ENCODE measurements at places on chromosomes 3 and 15. TPM values are rescaled to one million over a fixed set of nuclear protein-coding genes. Genes with fewer than 3 reads are reported as not detected.
A peak's percentile ranks its signal among the peaks of the same experiment; 100 is the strongest.

DNA sequence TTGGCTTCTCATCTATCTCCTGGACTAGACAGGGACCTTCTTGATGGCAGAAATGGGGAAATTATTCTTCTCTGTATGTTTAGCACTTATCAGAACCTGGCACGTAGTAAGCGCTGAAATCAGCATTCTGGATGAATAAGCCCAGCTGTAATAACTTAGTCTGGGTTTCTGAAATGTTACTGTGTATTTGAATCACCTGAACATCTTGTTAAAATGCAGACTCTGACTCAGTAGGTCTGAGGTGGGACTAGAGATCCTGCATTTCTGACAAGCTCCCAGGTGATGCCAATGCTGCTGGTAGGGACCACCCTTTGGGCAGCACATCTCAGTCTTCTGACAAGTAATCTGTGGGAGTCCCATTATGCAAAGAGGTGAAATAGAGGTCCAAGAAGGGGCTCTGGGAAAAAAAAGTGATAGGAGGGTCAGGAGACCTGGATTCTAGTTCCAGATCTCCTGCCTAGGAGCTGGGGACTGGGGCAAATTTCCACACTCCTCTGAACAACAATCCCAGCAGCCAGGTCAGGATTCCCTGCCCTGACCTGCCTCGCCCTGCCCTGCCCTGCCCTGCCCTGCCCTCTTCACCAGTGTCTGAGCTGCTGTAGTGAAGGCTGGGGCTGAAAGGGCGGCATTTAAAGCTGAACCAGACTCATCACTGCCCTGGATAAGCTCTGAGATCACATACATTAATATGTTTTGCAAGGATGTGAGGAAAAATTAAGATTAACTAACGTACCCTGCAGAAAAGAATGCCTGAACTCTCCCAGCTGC is 17.2 kb upstream of the SLC6A11 start:
- no peak overlapping the region for H3K4me3 ChIP-seq
- no peaks in the 10 kb centered on the region for H3K4me1 ChIP-seq
- no peak overlapping the region for H3K27ac ChIP-seq
- DNase-seq, result no peak
- peaks cover 4% of the 10 kb centered on the region for H3K27me3 ChIP-seq
- H3K36me3 ChIP-seq, result no peaks in the 10 kb centered on the region

Gene HRG
- 0.46 TPM for total RNA-seq

DNA sequence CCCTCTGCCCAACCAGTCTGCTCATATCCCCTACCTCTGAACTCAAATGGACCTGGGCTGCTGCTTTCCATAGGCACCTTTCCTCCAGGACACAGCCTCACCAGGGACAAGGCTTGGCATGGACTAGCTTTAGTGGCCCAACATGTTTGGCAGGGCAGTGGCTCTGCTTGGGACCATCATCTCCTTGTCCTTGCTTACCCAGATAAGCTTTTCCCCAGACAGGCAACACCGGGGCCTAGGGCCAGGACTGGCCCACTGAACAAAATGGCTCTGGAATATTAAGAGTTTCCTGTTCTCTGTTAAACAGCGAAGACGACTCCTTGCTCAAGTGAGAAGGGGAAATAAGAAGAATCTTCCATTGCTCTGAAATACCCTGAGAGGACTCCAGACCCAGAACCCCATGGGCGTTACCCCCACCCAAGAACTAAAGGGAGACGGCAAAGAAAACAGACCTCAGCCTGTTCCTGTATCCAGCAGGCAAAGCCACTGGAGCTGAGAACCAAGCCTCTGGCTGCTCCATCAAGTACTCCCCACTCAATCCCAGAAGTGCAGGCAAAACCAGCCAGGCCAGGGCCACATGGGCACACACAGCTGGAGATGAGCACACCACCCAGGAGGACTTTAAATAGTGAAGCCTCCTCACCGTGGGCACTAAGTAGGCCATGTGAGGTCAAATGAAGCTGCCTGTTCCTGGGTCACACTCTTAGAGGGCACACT is 45.5 kb downstream of the CTNNB1 start:
- H3K27ac ChIP-seq, result no peak overlapping the region
- H3K4me3 ChIP-seq, result no peak overlapping the region

Gene CTDSPL2
- total RNA-seq, result 26.1 TPM

DNA sequence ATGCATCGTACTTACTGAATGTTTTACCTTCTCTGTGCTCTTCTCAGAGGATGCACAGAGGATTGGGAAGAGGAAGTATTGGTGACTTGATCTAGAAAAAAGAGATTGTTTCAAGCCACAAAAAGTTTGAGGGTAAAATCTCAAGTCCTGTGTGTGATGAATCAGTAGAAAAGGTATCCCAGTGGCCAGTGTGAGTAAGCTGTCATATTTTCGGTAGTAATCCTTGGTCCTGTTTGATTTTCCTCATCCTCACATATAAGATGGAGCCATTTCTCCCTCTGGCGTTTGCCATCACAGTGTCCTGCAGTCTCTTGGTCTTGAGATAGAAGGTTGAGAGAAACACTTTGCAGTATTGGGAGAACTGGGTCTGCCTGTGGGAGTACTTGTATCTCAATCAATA is 166.8 kb downstream of the LPP start:
- H3K4me3 ChIP-seq, result no peak overlapping the region
- H3K36me3 ChIP-seq, result no peaks in the 10 kb centered on the region

DNA sequence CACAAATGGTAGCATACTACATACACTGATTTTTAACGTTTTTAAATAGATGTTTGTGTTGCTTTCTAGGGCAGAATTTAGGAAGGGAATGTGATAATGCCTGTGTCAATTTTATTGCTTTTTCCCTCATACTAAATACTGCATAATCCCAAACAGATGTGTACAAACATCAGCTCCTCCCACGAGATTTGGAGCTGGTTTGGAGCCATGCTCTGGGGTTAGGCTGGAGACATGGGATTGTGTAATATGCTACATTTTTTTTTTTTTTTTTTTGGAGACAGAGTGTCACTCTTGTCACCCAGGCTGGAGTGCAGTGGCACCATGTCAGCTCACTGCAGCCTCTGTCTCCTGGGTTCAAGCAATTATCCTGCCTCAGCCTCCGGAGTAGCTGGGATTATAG is 80.1 kb downstream of the EBLN2 start:
- no peak overlapping the region for H3K27ac ChIP-seq
- H3K4me1 ChIP-seq, result peaks cover 4% of the 10 kb centered on the region
- H3K4me3 ChIP-seq, result no peak overlapping the region
- peak; percentile 69 for DNase-seq
- H3K27me3 ChIP-seq, result no peaks in the 10 kb centered on the region
- H3K36me3 ChIP-seq, result no peaks in the 10 kb centered on the region

DNA sequence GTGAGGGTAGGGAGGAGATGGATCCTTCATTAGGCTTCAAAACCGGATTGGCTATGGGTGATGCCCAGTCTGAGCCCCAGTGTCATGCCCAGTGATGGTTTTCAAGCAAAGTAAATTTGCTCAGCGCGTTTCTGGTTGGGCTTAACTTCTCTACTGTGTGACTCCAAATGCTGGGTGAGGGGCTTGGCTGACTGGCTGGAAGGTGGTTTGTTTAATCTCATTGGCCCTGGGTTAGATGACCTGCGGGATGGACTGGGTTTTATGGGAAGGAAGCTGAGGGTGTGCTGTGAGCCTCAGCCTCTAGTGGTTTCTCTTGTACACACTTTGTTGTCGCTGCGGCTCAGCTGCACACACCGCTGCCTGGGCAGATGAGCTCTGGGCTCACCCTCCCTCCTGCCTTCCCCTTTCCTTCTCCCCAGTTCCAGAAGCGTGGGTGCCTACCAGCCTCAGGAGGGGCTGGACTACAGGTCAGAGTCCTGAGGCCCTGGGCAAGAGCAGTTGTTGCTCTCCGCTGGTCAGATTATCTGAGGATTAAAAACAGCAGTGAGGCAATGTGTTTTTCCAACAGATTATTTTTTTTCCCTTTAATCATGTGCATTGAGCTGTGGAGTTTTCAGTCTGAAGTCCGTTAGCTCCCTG is 18.6 kb downstream of the PDIA5 start:
- H3K4me3 ChIP-seq, result no peak overlapping the region
- H3K27ac ChIP-seq, result peak overlapping the region; percentile 34
- H3K4me1 ChIP-seq, result peaks cover 33% of the 10 kb centered on the region
- H3K27me3 ChIP-seq, result no peaks in the 10 kb centered on the region
- H3K36me3 ChIP-seq, result no peaks in the 10 kb centered on the region

Gene DAZL
- total RNA-seq, result not detected

GRCh38 chr3:50405249-50405648 is 45.9 kb upstream of the TMEM115 start:
- H3K36me3 ChIP-seq, result no peaks in the 10 kb centered on the region
- H3K27me3 ChIP-seq, result no peaks in the 10 kb centered on the region
- H3K4me1 ChIP-seq, result no peaks in the 10 kb centered on the region
- H3K27ac ChIP-seq, result no peak overlapping the region
- no peak overlapping the region for H3K4me3 ChIP-seq
- no peak for DNase-seq

Gene RBP2
- not detected for total RNA-seq

Measured in gastrocnemius medialis (tissue), 4 donors.